HuH-7 (cell line): ENCODE measurements at places on chromosomes 6 and 20.
A peak's percentile ranks its signal among the peaks of the same experiment; 100 is the strongest.

GRCh38 chr6:2876210-2877056, 26.7 kb downstream of the SERPINB9 start:
- peak; percentile 83 for DNase-seq

GRCh38 chr20:60477958-60478357, 519.7 kb downstream of the CDH26 start:
- no peak for DNase-seq

DNA sequence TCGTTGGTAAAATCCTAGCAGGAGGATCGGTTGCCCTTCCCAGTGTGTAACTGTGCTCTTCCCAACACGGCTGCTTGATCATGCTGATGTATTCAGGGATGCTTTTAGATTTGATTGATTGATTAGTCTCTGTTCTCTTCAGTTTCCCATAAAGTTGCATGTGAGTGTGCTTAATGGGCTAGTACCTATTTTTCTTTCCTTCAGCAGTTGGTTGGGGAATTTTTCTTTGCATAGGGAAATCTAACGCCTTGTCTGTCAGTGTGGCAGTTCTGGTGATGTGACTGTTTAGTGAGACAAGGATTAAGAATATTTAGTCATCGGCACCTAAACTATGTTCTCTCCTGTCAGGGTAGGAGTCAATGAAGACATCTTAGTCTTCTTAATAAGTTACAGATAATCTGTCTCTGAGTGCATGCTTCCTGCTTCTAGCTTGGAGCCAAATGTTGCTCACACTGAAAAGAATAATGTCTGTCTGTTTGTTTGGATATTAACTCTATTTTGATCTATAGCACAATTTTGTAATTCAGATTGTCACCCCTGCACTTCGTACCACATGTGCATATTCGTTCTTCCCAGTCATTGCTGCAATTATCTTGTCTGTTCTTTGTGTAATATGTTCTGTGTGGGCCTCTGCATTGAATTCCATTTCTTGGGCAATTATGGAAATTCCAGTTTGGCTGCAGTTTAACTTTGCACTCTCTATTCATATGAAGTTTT, 169.9 kb downstream of the EDN1 start:
- no peak for DNase-seq

GRCh38 chr20:24962182-24962492, 13.1 kb downstream of the CST7 start:
- DNase-seq = no peak

DNA sequence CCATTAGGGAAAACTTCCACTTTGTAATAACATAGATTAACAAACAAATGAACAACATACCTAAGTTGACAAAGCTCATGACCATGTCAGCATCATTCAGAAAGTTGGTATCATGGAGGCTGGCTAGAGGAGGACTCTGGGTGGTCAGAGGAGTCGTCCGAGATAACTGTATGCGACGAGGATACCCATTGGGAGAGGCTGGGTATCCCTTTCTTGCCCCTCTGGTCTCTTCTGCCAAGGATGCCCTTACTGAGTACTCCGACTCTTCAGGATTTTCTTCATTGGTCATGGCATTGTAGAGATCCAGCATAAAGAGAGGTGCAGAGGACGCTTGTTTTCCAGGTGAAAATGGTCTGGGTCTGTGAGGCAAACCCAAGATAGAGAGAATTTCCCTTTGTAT, 1.1 kb downstream of the BMP5 start:
- no peak for DNase-seq

GRCh38 chr6:152130441-152130840, 323.0 kb downstream of the ESR1 start:
- no peak for DNase-seq
